ENCODE measurements at places on chromosomes 11 and 22.

- no peak for DNase-seq
Measured at GRCh38 chr22:29539105-29539504, 14.5 kb downstream of the THOC5 start.

GRCh38 chr11:31262761-31263160 is 106.8 kb downstream of the DCDC1 start:
- DNase-seq, result no peak

- no peak for DNase-seq
Measured at GRCh38 chr11:2706321-2706720, 6.5 kb upstream of the KCNQ1OT1 start.

- no peak for DNase-seq
Measured at GRCh38 chr11:46386674-46387073, 4.9 kb downstream of the CHRM4 start.

DNA sequence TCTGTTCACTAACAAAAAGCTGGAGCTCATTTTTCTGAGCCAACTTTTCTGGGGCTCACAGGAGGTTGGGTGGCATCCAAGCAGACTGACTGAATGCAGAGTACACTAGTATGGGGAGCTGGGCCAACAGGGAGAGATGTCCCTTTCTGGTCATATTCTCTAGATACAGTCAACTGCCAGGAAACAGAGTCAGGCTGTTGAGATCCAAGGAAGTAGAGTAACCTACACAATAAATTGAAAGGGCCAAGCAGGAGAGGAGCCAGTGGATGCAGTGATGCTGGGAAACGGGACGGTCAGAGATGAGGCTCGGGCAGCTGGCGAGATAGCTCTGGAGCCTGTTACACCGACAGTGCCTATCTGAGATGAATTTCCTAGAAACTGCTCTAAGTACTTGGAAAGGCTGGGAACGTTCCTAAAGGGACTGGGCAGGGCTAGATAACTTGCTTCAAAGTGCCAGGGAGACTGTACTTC is 71.1 kb downstream of the LARGE2 start:
- DNase-seq, result no peak

DNA sequence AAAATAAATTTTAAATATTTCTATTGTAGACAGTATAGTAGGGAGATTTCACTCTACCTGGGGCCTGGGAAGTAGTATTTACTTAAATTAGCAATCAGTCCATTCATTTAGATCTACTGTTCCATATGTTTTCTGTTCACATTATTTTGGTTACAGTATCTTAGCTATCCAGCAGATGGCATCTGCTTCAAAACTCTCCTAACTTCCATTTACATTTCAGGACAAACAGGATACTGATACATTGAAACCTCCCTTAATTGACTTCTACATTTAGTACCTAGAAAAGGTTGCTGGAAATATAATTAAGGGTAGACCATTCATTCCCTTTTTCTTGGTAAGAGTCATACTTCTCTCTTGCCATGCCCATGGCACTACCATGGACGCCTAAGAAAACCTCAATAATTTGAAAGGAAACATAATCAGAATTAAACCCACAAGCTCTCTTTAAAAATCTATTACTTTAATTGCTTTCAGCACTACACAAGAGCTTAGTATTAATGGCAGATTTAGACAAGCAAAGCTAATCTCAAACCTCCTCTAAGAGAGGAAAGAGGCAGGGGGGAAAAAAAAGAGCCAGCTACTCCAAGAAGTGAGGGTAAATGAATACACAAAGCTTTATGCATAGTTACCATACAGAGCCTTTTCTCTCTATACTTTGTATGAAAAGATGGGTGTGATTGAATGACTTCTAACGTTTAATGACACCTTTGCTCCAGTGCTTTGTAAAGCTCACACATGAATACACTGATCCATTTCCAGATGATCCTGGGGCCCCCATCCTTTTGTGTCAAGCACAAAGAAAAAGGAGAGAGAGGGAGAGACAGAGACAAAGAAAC is 131.2 kb upstream of the MTMR2 start:
- no peak for DNase-seq

- DNase-seq, result peak; percentile 54
Measured at GRCh38 chr11:133966921-133967598, 10.3 kb upstream of the IGSF9B start.

DNA sequence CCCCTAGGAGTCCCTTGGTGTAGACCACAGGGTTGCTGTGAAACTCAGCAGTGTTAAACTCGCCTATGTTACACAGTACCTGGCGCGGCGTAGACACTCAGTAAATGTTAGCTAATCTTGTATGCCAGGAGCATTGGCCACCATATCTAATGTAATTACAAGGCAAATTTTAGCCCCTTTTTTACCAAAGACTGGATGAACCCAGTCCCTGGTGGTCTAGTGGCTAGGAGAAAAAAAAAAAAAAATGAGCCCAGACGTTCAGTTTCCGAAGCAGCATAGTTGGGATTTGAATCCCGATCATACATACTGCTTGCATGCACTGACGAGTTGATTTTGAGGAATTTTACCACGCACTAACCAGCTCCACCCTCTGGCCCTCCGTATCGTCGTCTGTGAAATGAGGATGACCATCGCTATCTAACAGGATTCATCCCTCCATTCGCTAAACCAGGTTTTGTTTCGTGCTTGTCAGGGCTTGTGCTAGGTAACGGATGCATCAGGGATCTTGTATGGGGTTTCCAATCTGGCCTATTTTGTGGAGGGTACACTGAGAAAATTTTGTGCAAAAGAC is 688 bp downstream of the PTS start:
- DNase-seq, result no peak

GRCh38 chr11:20364341-20364792 is 853 bp downstream of the HTATIP2 start:
- DNase-seq, result no peak

DNA sequence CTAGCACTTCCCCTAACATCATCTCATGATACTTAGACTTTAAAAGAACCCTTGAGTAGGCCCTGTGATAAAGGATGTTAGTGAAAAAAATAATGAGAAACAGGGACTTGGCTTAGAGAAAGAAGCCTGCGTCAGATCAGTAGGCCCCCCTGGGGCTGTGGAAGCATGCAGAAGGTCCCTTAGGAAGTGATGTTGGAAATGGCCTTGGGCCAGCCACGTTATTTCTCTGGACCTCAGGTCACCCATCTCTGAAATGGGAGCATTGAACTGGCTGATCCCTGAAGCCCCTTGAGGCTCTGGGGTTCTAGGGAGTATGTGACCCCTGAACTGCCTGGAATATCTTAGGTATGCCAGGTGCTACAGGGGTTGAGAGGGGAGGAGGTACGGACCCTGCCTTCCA is 40.2 kb downstream of the MCM5 start:
- DNase-seq, result no peak

GRCh38 chr11:30405385-30405784 is 82.5 kb downstream of the ARL14EP start:
- DNase-seq, result no peak

GRCh38 chr22:43277091-43277490 is 66.1 kb downstream of the SCUBE1 start:
- DNase-seq, result no peak

DNA sequence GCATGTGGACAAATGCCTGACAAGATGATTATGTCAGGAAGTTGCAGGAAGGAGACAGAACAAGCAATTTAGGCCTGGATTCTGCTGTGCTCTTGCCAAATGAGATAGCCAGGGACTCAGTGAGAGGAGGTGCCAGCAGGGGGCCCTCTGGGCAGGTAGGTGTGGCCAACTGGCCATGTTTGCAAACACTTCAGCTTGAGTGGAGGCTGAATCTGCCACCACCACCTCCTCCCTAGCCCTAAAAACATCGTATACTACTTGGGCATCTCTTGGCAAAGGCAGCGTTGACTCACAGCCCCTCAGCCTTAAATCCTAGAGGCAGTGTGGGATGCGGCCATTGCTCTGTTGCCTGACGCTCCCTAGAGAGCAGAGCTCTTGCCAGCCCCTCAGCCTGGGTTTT is 95.1 kb upstream of the PLET1 start:
- no peak for DNase-seq

GRCh38 chr11:28269586-28269985 is 161.4 kb downstream of the METTL15 start:
- DNase-seq, result no peak

DNA sequence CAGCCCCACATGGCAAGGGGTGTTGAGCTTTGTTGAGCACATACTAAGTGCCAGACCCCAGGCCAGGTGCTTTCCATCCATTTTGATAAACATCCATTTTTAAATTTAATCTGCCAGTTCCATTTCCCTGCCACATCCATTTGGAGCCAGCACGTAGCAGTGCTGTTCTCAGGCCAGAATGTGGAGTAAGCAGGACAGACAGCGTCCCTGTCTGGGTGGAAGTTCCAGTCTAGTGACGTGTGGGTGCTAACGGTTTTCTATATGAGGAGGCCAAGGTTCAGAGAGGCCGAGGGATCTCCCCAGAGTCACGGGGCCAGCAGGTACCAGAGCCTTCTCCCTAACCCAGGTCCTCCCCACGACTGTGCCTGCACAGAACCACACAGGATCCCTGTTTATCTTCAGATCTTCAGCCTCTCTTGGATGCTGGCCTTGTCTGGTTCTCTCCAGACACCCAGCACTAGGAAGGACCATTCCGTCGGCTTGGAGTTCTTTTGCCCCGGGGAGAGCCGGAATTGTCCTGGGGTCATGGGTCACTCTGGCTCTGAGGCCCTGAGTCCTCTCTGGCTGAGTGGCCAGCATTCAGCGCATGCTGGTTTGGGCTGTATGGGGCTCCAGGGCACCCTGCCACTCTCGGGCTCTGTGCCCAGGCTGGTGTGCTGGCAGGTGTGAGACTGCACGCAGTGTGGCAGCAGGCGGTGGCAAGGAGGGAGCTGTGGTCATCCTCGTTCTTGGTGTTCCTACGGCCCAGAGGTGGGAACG is 63.6 kb upstream of the PPARA start:
- no peak for DNase-seq

- no peak for DNase-seq
Measured at GRCh38 chr22:40661671-40662070, 17.6 kb upstream of the MCHR1 start.

GRCh38 chr11:110086892-110087309 is 6.3 kb upstream of the ZC3H12C start:
- no peak for DNase-seq

DNA sequence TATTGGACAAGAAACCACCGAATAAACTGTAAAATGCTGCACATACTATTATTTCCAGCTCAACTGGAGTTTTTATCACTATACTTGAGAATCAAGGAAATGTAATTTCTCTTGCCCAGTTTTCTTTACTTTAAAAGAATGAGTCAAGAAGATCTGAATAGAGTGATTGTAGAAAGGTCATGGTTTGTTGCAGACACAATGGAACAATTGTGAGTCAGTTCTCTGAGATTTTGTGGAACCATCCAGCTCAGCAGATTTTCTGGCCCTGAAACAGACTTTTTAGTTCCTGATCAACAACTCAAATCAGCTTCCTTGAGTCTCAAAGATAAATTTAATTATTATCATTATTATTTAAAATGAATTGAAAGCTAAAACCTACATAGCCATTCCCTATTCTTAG is 1.3 kb downstream of the TCN1 start:
- no peak for DNase-seq

- DNase-seq, result no peak
Measured at GRCh38 chr11:112178428-112178827, 3.1 kb downstream of the BCO2 start.

GRCh38 chr11:35029979-35030682 is 108.8 kb upstream of the CD44 start:
- DNase-seq, result no peak

- DNase-seq, result no peak
Measured at GRCh38 chr11:1387521-1387920, 2.2 kb upstream of the BRSK2 start.

DNA sequence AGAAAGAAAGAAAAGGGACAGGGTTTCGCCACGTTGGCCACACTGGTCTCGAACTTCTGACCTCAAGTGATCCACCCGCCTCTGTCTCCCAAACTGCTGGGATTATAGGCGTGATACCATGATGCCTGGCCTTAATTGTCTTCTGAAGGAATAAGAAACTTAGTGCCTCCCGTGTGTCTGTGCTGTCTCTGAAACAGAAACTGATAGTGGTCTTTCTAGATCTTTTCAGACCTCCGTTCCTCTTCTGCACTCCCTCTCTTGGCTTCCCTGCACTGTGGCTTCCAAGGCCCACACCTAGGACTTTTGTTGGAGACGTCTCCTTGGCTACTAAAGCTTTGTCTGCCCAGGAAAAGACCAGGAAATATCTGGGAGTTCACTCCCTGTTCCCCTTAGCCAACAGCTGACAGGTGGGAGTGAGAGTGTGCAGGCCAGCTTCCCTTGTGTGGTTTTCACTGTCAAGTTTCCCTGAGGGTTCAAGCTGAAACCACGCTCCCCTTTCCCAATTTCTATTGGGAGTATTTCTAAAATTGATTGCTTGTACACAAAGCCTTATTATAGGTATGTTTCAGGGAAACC is 10.1 kb upstream of the HTR3B start:
- no peak for DNase-seq

DNA sequence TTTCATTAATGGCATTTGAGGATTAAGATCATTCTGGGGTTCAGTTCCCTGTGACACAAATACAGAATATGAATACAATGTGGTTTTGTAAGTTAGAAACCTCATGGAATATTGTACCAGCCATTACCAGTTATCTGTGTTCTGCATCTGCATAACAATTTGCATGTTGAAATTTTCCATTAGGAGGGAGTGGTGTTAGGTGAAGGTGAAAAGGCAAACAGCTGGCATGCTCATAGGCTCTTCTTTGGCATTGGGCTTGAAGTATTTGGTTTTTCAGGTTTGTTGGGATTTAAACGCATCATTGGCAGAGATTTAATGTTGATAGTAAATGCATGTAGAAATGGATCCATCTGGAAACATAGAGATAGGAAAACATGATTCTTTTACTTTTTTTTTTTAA is 18.6 kb downstream of the RTN3 start:
- no peak for DNase-seq

- DNase-seq, result no peak
Measured at GRCh38 chr11:65576867-65577755, 1.3 kb downstream of the EHBP1L1 start.

DNA sequence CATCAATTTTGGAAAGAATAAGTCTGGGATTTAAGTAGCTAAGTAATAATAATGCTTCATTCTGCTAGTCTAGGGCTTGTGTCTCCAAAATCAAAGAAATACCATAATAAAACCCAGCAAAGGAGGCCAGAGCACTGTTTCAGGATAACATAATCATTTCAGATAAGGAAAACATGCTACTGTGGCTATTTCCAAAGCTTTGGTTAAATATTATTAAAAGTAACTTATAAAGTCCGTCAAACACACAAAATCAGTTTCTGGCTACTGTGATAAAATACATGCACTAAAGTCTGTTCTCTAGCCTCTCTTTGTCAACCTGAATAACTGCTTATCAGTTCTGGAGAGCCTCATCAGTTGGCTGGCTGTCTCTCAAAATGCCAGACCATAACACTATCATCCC is 1.5 kb upstream of the OR6T1 start:
- DNase-seq, result no peak

- no peak for DNase-seq
Measured at GRCh38 chr11:107018219-107018901, at the start of gene GUCY1A2. Gene GUCY1A2, minus strand, starts transcription at chr11:107018476. Its CDS starts 421 bp downstream, at chr11:107018055.

GRCh38 chr22:41407433-41407832 is 25.7 kb downstream of the TEF start:
- DNase-seq, result no peak

- DNase-seq, result peak; percentile 26
Measured at GRCh38 chr11:64000026-64000739, 13.9 kb downstream of the OTUB1 start.

DNA sequence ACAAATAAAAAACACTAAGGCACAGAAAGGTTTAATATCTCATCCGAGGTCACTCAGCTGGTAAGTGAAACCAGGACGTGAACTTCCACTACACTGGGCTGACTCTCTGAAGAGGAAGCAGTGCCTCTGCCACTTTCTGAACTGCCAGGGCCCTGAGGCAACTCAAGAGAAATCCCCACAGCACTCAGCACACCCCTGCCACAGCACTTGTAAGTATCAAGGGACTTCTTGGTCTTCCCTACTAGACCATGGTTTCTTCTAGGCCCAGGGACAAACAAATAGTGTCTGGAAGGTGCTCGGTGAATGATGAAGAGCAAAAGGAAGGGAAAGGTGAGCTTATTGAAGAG is 49.7 kb downstream of the RPL27A start:
- DNase-seq, result no peak
